ENCODE measurements at places on chromosomes 13 and 19.
A peak's percentile ranks its signal among the peaks of the same experiment; 100 is the strongest.

DNA sequence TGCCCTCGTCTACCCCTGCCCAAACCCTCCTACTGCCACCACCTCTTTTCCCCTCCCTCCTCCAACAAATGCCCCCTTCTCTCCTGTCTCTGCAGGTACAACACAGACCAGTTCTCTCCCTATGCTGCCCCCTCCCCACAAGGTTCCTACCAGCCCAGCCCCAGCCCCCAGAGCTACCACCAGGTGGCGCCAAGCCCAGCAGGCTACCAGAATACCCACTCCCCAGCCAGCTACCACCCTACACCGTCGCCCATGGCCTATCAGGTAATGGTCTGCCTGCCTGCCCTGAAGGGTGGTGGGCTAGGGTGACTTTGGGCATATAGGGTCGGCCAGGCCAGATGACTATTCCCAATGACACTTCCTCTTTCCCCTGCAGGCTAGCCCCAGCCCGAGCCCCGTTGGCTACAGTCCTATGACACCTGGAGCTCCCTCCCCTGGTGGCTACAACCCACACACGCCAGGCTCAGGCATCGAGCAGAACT, 6.5 kb upstream of the TIMM50 start:
- peak; percentile 31 for DNase-seq

DNA sequence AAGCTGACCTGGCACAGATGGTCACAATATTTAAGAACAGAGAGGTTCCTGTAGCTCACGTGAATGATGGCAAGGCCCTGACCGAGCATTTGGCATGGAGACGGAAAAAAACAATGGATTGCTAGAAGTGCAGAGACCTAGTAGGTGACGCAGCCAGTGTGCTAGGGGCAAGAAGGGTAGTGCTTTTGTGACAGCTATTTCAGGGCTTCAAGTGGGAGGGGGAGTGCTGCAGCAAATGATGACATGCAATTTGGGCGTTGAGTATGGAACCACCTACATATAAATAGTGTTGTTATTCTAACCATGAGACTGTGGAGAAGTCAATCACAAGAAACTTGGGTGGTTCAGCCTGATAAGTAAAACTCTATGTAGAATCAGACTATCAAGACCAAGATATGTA, 65.7 kb upstream of the IL17D start:
- no peak for DNase-seq

- no peak for DNase-seq
These were observed 53.5 kb downstream of the RFC3 start for GRCh38 chr13:33871207-33872004.

GRCh38 chr13:25744178-25744577, 307.6 kb downstream of the SHISA2 start:
- no peak for DNase-seq

- peak; percentile 44 for DNase-seq
These were observed 169.3 kb downstream of the COL4A1 start for GRCh38 chr13:110137680-110138009.

- no peak for DNase-seq
These were observed 23.6 kb downstream of the LYL1 start for GRCh38 chr19:13078897-13079541.

DNA sequence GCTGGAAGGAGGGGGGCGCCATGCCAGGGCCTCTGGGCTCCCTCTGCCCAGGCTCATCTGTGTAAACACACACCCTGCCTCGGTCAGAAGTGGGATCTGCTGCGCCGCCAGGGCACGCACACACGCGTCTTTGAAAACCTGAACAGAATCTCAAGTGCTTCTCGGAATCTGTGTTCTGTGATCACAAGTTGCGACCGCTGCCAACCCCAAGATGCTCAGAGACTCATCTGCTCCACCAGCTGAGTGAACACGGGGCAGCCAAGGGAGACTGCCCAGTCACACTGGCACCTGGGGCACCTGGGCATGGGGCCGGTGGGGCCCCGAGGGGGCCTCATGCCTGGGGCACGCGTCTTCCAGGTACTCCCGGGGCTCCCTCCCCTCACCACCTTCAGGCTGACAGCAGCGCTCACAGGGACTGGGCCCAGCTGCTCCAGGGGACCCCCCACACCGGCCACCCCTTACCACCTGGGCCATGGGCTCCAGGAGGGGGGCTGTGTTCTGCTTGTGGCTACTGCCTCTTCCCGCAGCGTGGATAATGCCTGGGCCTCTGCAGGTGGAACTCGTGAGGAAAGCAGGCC, 59.0 kb downstream of the KLF2 start:
- DNase-seq: no peak

- no peak for DNase-seq
These were observed 1.3 kb downstream of the LAMP1 start for GRCh38 chr13:113298043-113298945.

DNA sequence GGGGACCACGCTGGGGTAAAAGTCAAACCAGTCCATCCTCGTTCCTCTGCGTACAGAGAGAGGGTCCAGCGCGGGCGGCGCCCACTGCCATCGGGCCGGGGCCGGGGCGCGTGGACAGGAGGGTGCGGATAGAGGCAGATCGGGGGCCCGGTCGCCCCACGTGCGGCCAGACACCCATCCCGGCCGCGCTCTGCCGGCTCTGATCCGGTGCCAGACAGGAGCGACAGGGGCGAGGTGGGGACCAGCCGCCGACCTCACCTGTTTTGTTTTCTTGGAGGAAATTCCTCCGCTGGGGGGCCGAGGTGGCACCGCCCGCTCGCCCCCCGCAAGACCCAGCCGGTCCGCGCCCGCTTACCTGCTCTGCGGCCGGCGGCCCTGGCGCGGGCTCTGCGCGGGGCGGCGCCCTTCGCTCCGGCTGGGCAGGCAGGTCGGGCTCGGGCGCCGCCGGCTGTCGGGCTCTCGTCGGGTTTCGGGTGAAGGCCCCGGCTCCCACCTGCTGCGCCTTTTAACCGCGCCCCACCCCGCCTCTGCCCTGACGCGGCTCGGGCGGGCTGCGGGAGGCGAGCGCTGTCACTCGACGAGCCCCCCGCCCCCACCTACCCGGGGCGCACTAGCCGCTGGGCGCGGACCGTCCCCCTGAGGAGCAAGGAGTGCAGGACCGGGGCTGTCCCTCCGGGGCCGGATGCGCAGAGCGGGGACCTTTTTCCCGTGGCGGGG, at the start of gene GJB6:
TSS of gene GJB6 (minus strand) at position 481 of the 717 bp plus-strand sequence. CDS start 8,839 bp downstream, outside the sequence.
- peak; percentile 28 for DNase-seq

DNA sequence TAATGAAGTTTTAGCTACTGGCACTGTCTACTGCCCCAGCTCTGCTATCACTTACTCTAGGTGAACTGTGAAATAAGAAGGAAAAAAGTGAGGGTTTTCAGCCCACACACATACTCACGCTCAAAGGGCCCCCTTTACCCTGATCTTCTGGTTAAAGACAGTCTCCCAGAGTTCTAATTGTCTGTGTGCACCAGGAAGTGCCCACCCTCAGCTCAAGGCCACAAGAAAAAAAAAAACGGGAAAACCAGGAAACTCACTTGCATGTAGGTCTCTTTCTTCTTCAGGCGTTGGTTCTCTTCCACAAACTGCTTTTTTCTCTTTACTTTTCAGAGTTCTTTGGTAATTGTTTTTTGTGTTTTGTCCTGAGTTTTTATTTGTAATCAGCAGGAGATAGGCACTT, 22.1 kb downstream of the RAP2A start:
- no peak for DNase-seq

GRCh38 chr19:11856596-11857250, 8.2 kb downstream of the ZNF439 start:
- DNase-seq: no peak

- DNase-seq: no peak
These were observed 40.8 kb downstream of the TNFRSF19 start for GRCh38 chr13:23610966-23611491.

DNA sequence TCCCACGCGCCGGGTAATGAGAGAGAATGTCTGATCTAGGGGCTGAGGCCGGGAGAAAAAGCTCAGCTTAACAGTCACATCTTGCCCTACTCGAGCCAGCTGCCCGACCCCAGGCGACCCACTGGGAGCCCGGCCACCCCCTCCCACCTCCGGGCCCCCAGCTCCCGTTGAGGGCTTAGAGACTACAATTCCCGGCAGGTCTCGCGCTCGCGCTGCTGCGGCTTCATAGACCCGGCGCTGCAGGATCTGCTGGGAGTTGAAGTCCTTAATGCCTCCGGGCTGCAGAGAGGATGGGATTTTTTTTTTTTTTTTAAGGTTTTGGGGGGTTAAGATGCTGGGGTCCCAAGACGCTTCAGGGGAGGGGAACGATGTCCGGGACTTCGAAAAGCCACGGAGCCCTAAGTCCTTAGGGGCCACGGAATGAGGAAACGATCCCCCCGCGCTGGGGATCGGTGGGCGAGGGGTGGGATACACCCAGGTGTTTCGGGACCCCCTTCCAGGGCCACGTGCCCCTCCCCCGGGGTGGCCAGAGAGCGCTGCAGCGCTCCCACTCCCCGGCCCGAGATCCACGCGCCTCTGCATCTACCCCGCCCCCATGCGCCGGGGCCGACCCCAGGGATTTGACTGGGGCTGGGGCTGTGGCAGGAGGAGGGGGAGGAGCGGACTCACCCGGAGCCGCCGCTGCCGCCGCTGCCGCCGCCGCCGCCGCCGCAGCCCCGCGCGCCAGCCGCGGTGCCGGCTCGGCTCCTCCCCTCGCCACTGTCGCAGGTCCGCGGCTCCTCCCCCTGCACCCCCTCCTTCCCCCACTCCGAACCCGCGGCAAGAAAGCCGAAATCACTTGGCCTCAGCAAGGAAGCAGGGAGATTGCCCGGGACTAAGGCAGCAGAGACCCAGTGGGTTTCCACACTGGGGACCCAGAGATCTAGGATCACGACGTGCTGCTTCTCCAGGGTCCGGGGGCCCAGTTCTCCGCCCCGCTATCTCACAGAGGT, at the start of gene SYT3:
TSS of gene SYT3 (minus strand) at position 761 of the 992 bp plus-strand sequence. CDS start 2,470 bp downstream, outside the sequence.
- DNase-seq: peak; percentile 38

GRCh38 chr19:17329366-17330261, 5.0 kb downstream of the ANO8 start:
- DNase-seq: no peak

DNA sequence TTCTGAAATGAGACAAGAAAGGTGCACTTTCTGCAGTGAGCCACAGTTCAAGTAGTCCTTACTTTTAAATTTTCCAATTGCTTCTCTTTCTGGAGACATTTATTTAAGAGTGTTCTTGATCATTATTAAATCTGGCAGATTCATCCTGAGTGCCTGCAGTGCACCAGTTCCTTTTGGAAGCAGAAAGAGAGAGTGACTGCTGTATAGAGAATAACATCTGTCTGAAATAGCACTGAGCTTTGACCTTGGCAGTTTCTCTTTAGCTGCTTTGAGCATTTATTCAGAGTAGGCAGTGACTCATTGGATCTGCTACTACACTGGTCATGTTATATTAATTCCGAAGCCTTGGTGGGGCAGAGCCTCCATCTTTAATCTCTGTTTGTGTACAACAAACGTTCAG, 1373.7 kb downstream of the PCDH9 start:
- DNase-seq: no peak

- DNase-seq: no peak
These were observed 51.8 kb downstream of the TMED1 start for GRCh38 chr19:10784257-10784656.

DNA sequence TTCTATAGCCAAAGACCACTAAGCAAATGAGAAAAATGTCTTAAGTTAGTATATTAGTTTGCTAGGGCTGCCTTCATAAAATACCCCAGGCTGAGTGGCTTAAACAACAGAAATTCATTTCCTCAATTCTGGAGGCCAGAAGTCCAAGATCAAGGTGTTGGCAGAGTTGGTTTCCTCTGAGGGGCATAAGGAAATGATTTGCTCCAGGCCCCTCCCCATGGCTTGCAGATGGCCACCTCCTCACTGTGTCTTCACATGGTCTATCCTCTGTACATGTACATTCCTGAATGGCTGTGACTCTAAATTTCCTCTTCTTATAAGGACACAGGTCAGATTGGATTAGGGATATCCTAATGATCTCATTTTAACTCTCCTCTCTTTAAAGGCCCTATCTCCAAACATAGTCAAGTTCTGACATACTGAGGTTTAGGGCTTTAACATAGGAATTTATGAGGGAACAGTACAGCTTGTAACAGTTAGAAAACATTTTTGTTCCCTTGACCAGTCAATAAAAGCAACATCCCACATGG, 307.4 kb downstream of the DIAPH3 start:
- DNase-seq: no peak

GRCh38 chr19:30696514-30696913, 324.3 kb downstream of the ZNF536 start:
- DNase-seq: no peak

DNA sequence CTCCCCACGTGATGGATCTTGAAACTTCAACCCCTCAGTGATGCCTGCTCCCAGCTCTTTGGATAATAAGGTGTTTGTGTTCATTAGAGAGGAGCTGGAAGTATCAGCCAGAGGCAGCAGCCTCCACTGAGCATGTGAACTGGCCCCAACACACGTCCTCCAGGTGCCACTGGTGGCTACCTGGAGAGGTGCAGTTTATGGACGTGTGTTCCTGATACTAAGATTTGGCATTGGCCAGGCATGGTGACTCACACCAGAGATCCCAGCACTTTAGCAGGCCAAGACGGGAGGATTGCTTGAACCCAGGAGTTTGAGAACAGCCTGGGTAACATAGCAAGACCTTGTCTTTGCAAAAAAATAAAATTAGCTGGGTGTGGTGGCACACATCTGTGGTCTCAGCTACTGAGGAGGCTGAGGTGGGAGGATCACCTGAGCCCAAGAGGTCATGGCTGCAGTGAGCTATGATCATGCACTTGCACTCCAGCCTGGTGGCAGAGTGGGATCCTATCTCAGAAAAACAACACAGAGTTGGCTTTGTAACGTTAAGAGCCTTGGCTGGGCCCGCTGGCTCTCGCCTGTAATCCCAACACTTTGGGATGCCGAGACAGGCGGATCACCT, 34.4 kb downstream of the SLC25A42 start:
- DNase-seq: no peak

DNA sequence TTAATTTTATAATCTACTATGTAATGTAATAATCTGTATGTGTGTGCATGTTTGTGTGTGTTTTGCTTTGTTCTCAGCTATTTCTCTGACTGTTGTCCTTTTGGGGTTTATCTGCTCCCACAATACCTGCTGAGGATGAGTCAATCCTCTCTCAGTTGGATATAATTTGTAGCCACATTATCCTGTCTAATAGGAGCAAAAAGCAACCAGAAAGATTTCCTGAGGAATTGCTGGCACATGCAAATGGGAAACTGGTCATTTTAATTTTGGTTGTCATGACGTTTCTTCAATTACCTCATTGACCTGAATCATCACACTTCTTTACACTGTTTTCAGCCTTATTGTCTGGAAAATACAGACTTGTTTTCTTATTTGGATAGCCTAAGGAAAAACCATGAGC, 488.4 kb downstream of the KLF5 start:
- DNase-seq: no peak

- no peak for DNase-seq
These were observed 20.2 kb downstream of the EVI5L start for GRCh38 chr19:7850000-7850813.

DNA sequence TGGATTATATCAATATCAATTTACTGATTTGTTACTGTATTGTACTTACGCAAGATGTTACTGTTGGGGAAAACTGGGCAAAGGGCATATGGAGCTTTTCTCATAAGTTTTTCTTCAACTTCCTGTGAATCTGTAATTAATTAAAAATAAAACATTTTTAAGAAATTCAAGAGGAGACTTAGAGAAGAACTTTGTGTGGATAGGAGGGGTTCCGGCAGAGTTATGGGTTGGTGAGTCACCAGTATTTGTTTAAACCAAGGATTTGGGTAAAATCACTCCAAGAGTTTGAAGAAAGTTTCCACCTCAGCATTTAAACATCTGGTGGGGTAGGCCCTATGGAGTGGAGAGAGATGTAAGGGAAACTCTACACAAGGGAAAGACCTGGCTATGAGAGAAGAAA, 379.6 kb downstream of the TSHZ3 start:
- DNase-seq: no peak

GRCh38 chr13:95552539-95553441, at the start of gene CLDN10:
CLDN10 (plus strand) TSS chr13:95552720; CDS start chr13:95552754, 34 bp downstream.
- peak; percentile 53 for DNase-seq

GRCh38 chr13:35953537-35954206, 177.5 kb downstream of the DCLK1 start:
- peak; percentile 89 for DNase-seq

Measured in left kidney (tissue), 8 donors.